ENCODE measurements at places on chromosomes 12 and 14.

GRCh38 chr12:22802883-22803630 is 178.1 kb downstream of the ETNK1 start:
- DNase-seq, result no peak

- no peak for DNase-seq
Observed at GRCh38 chr12:60059180-60059579, 463.4 kb downstream of the SLC16A7 start.

GRCh38 chr12:55681142-55682077 is 26.3 kb downstream of the ITGA7 start:
- DNase-seq, result no peak

- no peak for DNase-seq
Observed at GRCh38 chr12:54147186-54147585, 41.6 kb downstream of the SMUG1 start.

- DNase-seq, result no peak
Observed at GRCh38 chr12:41652981-41653380, 464.9 kb downstream of the PDZRN4 start.

GRCh38 chr12:9340422-9341259 is 132.4 kb upstream of the PZP start:
- no peak for DNase-seq

DNA sequence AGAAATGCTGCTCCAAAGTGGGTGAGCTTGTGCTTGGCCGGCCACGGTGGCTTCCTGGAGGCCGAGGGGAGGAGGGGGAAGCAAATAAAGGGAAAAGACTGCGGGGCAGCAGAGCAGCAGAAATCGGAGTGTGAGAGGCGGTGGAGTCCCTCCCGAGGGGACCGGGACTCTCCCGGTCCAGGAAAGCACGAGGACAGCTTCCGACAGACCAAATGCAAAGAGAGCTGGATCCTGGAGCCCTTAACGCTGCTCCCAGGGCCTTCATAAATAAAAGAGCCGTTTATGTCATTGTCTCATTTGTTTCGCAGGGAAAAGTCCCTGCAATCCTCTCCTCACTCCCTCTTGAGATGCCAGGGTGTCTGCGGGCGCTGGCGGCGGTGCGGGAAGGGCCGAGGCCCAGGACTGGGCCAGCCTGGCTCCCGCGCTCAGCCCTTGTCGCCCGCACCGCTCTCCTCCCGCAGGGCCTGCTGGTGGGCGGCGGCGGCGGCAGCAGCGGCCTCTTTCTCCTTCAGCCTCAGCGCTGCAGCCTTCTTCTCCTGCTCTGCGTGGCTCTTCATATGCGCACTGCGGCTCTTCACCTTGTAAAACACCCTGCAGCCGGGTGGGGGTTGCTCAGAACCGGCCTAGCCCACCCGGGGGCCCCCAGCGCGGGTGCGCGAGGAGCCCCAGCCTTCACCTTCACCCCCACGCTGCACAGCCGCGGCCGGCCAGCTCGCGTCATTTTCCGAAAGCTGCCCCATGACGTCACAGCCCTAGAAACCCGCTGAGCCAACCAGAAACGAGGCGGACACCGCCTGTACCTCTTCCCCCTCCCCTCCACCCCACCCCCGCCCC is 4.5 kb upstream of the PNMA1 start:
- DNase-seq, result no peak

DNA sequence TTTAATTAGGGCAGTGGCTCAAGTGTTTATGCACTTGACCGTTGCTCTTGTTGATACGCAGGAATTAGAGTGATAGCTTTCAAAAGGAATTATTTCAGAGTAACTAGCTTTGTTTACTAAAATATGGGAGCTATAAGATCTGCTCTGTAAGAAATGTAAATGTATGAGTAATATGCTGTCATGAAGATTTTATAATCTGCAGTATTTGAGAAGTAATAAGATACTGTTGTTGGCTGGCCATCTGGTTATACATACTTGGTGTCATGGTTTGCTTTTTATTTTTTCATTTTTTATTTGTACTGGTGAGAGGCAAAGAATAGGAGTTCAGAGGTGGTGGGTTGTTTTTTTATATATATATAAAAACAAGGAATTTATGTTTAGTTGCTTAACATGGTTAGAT is 58.5 kb downstream of the PLXNC1 start:
- DNase-seq, result no peak

GRCh38 chr14:99189201-99189801 is 82.7 kb downstream of the BCL11B start:
- DNase-seq, result no peak

- DNase-seq, result no peak
Observed at GRCh38 chr12:49664591-49665239, 41.4 kb downstream of the PRPF40B start.

- DNase-seq, result no peak
Observed at GRCh38 chr12:130603396-130603965, 112.6 kb downstream of the RIMBP2 start.

- DNase-seq, result no peak
Observed at GRCh38 chr14:21200752-21201461, 45.0 kb upstream of the OR5AU1 start.

- no peak for DNase-seq
Observed at GRCh38 chr12:69601962-69602685, 8.6 kb downstream of the LRRC10 start.

- DNase-seq, result no peak
Observed at GRCh38 chr12:92360543-92360942, 214.9 kb upstream of the BTG1 start.

- DNase-seq, result peak; percentile 15
Observed at GRCh38 chr12:42921741-42922504, 332.4 kb upstream of the PRICKLE1 start.

DNA sequence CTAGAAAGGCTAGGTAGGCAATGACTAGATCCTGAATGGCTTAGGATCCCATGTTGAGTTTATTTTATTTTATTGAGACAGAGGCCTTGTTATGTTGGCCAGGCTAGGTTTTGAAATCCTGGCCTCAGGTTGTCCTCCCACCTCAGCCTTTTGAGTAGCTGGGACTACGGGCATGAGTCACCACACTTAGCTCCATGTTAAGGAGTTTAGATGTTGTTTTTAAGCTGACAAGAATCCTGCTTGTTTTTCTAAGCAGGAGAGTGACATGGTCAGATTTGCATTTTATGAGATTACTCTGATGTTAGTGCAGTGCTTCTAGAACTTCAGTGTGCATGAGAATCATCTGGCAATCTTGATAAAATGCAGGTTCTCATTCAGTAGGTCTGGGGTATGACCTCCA is 14.5 kb downstream of the CCDC198 start:
- DNase-seq, result no peak

DNA sequence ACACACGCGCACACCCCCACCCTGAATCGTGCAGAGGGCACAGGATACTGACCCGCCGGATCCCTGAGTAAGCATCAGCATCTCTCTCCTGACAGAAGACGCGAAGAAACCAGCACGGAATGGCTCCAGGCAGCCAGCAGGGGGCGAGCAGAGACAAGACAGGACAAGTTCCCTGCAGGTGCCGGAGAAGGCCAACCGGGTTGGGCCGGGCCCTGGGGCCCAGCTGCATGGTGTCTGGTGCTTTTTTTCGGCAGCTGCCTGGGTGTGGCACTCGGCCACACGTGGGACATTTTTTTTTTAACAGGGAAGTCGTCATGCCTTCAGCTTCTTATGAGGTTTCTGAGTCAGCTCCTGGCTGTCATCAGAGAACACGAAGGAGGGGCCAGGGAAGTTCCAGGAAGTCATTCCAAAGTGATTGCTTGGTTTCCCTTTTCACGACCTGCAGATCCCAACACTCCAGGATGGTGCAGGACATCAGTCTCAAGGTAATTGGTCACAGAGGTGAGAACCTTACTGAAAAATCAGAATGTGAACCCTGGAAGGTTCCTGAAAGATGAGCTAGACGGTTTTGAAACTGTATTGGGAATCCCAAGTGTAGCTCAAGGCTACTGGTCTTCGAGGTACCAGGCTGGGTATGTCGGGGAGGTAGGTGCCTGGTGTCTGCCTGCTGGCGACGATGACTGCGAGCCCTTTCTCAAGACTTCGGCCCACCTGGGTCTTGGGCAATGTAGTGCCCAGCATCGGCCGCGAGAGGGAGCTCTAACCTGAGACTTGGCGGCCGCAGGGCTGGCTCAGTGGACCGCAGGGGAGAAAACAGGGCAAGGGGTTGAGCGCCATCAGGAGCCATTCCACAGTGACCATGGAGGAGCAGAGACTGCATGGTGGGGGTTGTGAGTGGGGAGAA is 190.8 kb upstream of the PRMT8 start:
- DNase-seq, result peak; percentile 100

- no peak for DNase-seq
Observed at GRCh38 chr14:93960108-93960475, 16.3 kb downstream of the ASB2 start.

DNA sequence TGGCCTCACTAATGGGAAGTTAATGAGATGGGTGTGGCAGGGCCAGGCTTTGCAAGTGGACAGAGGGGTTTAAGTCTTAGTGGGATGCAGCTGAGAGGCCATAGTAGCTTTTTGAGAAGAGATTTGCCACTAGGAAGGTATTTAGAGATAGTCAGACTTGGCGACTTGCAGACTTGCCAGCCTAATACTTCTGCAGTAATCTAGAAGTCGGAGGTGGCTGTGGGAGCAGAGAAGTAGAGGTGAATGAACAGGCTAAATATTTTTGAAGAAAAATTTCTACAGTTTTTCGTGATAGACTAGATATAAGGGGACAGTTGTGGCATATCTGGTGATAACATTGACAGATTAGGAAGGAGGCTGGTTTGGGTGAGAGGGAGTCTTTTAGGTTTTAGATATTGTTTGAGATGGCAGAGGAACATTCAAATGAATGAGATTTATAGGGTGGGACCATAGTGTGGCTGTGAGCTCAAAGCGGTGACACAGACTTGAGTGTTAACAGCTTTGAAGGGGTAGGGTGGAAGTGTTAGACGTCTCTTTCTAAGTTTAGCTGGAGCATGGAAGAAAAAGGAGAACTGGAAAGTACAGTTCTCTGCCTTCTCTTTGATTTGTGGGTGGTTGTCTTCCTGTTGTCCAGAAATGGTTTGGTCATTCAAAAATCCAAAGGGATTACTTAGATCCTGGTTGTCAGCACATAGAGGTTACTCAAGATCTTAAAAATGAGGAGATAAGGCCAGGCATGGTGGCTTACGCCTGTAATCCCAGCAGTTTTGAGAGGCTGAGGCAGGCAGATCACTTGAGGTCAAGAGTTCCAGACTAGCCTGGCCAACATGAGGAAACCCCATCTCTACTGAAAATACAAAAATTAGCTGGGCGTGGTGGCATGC is 44.9 kb downstream of the MAPKAPK5 start:
- DNase-seq, result no peak

GRCh38 chr12:112191840-112192321 is 66.5 kb downstream of the TRAFD1 start:
- peak; percentile 50 for DNase-seq

GRCh38 chr12:38469715-38470114 is 153.1 kb downstream of the ALG10B start:
- DNase-seq, result no peak

GRCh38 chr12:127304751-127305725 is 961.9 kb upstream of the TMEM132C start:
- DNase-seq, result no peak

GRCh38 chr14:100585448-100586152 is 1.6 kb downstream of the BEGAIN start:
- no peak for DNase-seq

DNA sequence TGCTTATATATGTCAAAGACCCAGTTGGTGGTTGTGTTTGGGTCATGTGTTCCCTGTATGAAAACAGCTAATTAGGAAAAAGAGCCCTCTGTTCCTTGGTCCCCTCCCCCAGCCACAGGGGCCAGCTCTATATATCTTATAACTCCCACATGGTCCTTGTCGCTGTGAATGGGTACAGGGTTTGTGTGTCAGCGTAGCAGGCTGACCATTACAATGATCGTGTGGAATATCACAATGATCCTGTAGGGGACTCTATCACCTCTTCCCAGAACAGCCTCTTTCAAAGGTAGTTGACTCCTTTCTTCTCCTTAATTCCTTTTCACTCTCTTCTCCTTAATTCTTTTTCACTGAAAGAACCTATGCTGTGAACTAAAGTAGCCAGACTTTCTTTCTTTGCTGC is 51.6 kb upstream of the RIC8B start:
- no peak for DNase-seq

DNA sequence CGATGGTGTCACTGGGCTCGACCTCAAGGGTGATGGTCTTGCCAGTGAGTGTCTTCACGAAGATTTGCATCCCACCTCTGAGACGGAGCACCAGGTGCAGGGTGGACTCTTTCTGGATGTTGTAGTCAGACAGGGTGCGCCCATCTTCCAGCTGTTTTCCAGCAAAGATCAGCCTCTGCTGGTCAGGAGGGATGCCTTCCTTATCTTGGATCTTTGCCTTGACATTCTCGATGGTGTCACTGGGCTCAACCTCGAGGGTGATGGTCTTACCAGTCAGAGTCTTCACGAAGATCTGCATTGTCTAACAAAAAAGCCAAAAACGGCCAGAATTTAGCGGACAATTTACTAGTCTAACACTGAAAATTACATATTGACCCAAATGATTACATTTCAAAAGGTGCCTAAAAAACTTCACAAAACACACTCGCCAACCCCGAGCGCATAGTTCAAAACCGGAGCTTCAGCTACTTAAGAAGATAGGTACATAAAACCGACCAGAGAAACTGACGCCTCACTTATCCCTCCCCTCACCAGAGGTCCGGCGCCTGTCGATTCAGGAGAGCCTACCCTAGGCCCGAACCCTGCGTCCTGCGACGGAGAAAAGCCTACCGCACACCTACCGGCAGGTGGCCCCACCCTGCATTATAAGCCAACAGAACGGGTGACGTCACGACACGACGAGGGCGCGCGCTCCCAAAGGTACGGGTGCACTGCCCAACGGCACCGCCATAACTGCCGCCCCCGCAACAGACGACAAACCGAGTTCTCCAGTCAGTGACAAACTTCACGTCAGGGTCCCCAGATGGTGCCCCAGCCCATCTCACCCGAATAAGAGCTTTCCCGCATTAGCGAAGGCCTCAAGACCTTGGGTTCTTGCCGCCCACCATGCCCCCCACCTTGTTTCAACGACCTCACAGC is 717 bp downstream of the UBC start:
- no peak for DNase-seq

- no peak for DNase-seq
Observed at GRCh38 chr14:67762051-67762450, 54.3 kb downstream of the ZFYVE26 start.

DNA sequence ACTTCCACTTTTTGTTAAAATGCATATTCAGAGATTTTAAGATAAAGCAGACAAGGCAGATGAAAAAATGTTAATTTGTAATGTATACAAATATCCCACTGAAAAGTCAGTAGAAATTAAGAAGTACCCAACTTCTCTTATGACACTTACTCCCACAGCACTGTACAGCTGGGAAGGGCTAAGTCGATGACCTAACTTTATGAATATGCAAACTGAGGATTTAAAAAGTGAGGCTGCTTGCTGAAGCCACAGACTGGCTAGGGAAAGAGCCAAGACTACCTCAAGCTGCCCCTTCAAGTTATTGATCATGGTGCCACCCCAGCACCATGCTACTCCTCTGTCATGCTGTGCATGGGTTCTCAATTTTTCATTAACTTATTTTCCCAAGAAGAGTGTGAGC is 17.0 kb downstream of the PPM1H start:
- DNase-seq, result no peak

GRCh38 chr12:18955594-18955993 is 173.9 kb upstream of the PLEKHA5 start:
- DNase-seq, result no peak

GRCh38 chr12:1634590-1635191 is 5.7 kb downstream of the WNT5B start:
- no peak for DNase-seq

- peak; percentile 79 for DNase-seq
Observed at GRCh38 chr14:104864267-104865080, 594 bp upstream of the CEP170B start.

All from keratinocyte (primary cell).